ENCODE measurements at places on chromosomes 3 and 15. TPM values are rescaled to one million over a fixed set of nuclear protein-coding genes. Genes with fewer than 3 reads are reported as not detected.

GRCh38 chr3:133803469-133803868 is 2.1 kb upstream of the SRPRB start:
- no peak for DNase-seq

- no peak for DNase-seq
Measured at GRCh38 chr3:134799393-134799792, 4.3 kb downstream of the EPHB1 start.

- peak; percentile 44 for DNase-seq
Measured at GRCh38 chr3:56970461-56970879, 90.0 kb upstream of the SPATA12 start.

- no peak for DNase-seq
Measured at GRCh38 chr15:72934921-72935320, 117.3 kb upstream of the NEO1 start.

DNA sequence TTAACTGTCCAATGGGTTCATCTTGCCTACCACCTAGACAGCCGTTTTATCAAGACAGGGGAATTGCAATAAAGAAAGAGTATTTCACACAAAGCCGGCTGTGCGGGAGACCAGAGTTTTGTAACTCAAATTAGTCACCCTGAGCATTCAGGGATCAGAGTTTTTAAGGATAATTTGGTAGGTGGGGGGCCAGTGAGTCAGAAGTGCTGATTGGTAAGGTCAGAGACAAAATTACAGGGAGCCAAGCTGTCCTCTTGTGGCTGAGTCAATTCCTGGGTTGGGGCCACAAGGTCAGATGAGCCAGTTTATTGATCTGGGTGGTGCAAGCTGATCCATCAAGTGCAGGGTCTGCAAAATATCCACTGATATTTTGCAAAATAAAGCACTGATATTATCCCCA is 29.9 kb upstream of the GPD1L start:
- no peak for DNase-seq

DNA sequence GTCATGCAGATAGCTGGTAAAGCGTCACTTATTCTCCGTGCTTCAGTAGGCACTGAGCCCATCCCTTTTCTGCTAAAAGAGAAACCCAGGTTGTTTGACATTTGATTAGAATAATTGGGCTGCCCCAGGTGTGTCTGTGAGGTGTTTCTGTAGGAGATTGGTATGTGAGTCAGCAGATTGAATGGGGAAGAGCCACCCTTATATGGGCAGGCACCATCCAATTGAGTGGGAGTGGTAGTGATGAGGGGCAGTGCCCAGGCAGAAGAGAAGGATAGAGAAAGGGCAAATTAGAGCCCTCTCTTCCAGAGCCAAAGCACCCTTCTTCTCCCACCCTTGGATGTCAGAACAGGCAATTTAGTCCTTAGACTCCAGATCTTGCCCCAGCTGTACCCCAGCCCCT is 384.3 kb upstream of the GBE1 start:
- DNase-seq, result no peak

HOMER2 gene
- total RNA-seq, result 3.0 TPM

SHQ1 gene
- 14.8 TPM for total RNA-seq

GOLGA8N gene
- total RNA-seq, result 11.4 TPM

GP5 gene
- 1.1 TPM for total RNA-seq

SPINK8 gene
- total RNA-seq, result not detected

Data from ovary (tissue), 10 donors.